Fibroblast of skin of right biceps (primary cell): ENCODE measurements at places on chromosomes 13 and 19.

GRCh38 chr13:46507981-46508380, 45.0 kb upstream of the LRCH1 start:
- DNase-seq: peak; percentile 27

DNA sequence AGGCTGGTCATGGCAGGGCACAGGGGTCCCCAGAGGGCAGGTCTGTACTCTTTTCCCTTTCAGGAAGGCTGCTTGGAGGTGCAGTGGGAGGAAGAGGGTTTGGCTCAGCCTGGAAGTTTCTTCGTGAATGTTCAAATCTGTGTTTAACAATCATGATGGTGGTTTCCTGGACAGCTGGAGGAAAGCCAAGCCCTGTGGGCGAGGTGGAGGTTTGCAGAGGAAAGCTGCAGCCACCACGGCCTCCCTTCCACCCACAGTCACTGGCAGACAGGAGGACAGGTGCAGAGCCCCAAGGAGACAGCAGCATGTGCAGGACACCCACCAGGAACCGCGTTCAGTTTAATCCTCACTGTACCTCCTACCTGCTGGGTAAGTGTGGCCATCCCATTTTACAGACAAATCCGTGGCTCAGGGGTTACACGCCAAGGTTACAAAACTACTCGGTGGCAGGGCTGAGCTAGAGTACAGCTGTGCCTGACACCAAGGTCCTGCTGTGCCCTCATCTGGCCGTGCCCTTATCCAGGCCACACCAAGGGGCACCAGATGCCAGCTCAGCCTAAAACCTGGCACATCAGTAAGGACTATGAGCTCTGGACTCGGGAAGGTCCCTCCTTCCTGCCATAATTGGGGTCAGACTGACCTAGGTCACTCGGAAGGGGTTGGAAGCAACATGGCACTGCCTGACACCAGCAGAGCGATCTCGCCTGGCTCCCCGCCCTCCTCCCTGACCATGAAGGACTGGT, 34.1 kb downstream of the SUGP2 start:
- peak; percentile 13 for DNase-seq

GRCh38 chr13:99136427-99136954, 64.2 kb upstream of the UBAC2 start:
- DNase-seq: no peak

DNA sequence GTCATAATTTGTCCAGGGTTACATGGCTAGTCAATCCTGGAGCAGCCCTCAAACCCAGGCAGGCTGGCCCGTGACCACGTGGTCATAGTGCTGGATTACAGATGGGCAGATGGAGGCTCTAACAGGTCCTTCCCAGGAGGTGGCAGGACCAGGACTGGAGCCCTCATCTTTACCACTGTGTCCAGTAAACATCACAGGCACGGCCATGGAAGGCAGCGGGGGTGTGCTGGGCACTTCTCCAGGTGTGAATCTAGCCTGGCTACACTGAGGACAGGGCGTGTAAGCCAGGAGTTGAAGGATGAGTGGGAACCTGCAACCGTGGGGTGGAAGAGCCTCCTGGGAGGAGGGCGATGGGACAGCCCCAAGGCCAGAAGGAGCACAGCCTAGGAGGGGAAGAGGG, 6.1 kb downstream of the CIC start:
- no peak for DNase-seq

- DNase-seq: no peak
Observed at GRCh38 chr19:7678971-7679751, 1.5 kb upstream of the TRAPPC5 start.

DNA sequence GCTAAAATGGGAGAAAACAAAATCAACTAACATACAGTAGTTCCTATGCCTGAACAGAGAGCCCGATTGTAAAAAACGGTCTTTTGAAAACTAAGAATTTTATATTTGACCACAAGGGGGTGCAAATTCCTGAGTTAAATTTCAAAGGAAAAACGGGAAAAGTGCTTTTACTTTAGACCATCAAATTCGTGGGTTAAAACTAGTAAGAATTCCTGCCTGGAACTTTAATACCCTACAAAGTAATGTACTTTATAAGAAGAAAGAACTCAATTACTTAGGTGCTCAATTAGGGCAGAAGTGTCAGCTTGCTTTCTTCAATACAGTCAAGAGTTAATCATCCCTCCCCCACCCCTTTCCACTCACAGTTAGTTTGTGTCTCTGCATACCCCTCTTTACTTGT, 69.8 kb downstream of the KCNRG start:
- peak; percentile 57 for DNase-seq

- DNase-seq: no peak
Observed at GRCh38 chr19:8180018-8180417, 29.2 kb upstream of the CERS4 start.

DNA sequence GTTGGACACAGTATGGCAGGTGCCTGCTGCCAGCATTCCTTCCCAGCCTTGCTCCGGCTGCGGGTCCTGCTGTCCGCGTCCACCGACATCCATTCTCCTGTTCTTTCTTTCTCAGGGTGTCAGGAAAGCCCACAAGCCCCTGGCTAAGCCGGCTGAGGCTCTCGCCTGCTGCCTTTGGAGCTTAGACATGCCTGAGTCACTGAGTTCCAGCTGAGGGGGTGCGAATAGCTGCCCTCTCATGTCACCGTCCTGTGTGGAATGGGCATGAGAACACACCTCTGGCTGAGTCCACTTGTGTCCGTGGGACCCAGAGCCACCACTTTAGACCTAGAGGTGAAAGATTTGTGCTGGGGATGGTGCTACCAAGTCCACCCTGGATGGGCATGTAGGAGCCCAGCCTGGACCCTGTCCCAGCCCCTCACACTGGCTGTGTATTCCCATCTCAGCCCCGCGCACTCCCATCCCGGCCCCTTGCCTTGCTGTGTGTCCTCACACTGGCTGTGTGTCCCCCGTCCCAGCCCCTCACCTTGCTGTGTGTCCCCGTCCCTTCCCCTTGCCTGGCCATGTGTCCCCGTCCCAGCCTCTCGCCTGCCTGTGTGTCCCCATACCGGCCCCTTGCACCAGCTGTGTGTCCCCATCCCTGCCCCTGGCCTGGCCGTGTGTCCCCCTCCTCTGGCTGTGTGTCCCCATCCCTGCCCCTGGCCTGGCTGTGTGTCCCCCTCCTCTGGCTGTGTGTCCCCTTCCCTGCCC, 24.6 kb upstream of the IRS2 start:
- no peak for DNase-seq

- no peak for DNase-seq
Observed at GRCh38 chr19:1227304-1228054, 10.3 kb downstream of the CBARP start.

GRCh38 chr19:56930647-56931535, 90.4 kb upstream of the PEG3 start:
- no peak for DNase-seq
